ENCODE measurements at places on chromosomes 5 and 9.

DNA sequence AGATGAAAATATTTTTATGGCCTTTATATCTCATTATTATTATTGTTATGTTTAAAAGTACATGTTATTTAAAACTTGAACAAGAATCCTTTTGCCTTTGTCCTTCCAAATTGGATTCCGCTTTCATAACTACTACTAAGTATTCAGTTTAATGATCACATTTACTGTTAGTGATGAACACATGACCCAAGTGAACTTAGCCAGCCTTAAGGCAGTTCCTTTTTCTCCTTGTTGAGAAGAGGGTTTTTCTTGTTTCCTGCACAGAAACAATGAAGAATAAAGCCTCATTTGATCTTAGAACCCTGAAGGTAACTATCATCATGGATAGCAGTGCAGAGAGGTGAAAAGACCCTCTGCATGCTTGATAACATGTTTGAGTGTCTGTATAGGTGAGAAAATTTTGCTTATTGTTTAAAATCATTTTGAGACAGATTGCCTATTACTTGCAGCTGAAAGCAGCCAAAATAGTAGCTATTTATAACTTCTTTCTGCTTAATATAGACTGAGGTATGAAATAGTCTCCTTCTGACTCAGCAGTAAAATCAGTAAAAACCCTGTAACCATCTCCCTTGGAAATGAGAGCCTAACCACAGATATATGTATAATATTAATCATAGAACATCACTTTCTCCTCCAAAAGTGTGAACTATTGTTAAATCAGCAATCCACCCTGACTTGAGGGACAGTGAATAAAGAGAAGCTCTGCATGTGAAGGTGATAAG is 266.2 kb downstream of the SPATA31D1 start:
- no peak for DNase-seq

- no peak for DNase-seq
Measured at GRCh38 chr5:155040984-155041653, 27.6 kb downstream of the KIF4B start.

- DNase-seq = no peak
Measured at GRCh38 chr9:34431667-34432066, 26.7 kb downstream of the FAM219A start.

DNA sequence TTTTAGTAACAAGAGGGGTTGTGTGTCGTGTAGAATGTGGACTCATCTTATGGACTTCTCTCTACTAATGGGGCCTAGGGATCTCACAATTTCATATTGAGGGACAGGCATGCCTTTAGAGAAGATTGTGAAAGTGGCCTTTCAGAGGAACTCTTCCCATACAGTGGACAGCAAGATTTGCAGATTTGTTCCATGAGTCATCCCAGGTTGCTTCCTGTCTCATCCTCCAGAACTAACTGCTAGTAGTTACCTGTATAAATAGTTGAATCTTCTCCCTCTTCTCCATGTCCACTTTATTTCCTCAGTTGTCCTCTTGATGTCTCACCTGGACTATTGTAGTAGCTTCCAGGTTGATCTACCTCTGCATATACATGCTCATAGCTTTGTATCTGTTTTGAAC is 997.5 kb upstream of the CTNND2 start:
- DNase-seq = no peak

GRCh38 chr5:150107909-150108447 is 21.6 kb upstream of the CSF1R start:
- no peak for DNase-seq

DNA sequence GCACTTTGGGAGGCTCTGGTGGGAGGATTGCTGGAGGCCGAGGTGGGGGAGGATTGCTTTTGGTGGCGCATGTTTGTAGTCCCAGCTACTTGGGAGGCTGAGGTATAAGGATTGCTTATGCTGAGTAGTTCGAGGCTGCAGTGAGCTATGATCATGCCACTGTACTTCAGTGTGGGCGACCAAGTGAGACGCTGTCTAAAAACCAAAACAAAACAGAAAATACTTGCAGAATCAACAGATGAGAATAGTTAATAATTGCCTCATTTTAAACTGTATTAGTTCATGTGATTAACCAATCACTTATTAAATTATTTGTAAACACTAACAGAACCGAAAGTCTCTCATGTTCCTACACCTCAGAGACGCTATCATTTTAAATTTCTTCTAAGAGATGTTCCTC is 118.1 kb downstream of the CCDC171 start:
- DNase-seq = no peak

GRCh38 chr5:43110606-43111170 is 10.0 kb upstream of the ZNF131 start:
- no peak for DNase-seq

DNA sequence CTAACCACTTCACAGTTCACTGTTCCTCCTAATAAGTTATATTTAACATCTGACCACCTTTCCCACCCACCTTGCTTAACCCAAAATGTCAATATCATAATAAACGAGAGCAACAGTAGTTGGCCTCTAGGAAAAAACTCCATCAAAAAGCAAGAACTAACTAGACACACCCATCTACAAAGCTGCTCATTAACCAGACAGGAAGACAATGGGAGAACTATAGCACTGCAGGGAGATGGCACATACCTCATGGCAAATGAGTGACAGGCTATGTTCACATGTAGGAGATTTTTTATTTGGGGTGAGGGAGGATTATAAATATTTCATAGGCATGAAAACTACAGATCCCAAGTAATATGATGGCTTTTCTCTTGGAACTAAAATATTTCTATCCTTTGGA is 23.6 kb upstream of the CDK5RAP2 start:
- no peak for DNase-seq

- no peak for DNase-seq
Measured at GRCh38 chr5:91906494-91906893, 523.4 kb upstream of the ARRDC3 start.

DNA sequence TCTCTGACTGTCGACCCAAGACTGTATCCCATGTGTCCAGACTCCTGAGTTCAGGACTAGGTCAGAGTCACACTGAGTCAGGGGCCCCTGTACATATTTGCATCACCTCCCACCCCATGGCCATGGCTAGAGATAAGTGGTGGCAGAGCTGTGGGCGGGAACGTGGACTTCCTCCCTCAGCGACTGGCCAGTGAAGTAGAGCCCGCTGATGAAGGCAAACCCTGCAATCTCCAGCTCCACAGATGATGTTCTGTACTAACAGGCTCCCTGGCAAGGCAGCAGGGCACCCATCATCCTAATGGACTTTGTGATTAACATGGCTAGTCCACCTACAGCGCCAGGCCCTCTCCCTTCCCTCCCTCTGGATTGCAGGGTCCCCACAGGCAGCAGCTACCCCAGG is 110.5 kb upstream of the LRRTM2 start:
- no peak for DNase-seq

DNA sequence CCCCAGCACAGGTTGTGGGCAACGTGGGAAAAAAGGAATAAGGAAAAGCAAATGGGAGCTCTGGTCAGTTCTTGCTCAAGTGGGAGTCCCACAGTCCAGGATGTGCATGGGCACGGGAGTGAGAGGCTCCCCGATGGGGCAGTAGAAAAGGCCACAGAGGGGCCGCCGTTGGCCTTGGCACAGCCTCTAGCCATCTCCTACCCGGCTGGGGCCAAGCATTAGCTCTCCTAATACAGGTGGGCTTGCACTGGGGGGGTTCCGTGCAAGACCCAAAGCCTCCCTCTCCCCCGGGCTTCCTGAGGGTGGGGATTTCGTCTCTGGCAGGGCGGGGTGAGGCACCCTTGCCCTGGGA is 212.2 kb upstream of the MVB12B start:
- no peak for DNase-seq

DNA sequence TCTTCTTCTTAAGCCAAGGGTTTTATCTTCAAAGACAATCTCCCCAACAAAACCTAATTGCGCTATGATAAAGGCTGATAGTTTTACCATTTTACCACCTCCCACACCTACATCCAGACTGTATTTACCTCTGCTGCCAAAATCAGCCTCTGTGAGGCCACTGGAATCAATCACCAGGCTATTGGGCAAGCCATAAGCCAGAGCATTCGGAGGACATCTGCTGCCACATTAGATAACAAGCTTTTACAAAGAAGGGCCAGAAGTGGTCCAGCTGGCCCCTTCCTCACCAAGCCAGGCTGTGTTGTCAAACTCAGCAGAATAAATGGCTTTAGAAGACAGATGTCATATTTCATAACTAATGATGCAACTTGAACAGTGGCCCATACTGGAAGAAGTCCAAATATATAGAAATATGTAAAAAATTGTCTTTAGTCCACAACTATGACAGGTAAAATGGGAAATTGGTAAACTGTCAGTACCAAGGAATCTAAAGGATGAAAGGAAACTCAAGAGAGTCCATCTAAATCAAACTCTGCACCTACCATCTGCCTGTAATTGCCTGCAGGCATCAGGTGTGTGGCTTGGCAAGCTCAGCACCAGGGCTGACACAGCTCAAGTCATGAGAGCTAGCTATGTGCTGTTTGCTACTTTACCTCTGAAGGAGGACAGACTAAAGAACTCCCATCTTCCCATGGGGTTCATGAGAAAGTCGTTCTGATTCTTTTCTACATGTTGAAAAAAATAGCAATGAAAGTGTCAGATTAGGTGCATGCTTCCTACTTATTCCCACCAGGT is 16.1 kb downstream of the SLC45A2 start:
- DNase-seq = no peak

- DNase-seq = no peak
Measured at GRCh38 chr5:65892801-65893200, 33.6 kb upstream of the ERBIN start.

DNA sequence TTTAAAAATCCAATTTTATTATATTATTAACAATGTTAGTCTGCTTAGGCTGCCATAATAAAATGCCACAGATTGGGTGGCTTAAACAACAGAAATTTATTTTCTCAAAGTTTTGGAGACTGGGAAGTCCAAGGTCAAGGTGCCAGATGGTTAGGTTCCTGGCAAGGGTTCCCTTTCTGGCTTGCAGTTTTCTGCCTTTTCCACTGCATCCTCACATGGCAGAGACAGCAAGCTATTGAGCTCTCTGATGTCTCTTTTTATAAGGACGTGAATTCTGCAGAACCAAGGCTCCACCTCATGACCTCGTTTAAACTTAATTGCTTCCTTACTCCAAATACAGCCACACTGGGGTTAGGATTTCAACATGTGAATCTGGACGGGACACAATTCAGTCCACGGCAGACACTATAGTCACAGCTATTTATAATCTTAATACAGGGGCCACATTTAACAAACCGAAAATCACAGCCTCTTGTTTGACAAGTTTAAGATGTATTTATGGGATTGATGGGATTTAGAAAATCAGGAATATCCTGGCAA is 174.9 kb upstream of the PUM3 start:
- no peak for DNase-seq

DNA sequence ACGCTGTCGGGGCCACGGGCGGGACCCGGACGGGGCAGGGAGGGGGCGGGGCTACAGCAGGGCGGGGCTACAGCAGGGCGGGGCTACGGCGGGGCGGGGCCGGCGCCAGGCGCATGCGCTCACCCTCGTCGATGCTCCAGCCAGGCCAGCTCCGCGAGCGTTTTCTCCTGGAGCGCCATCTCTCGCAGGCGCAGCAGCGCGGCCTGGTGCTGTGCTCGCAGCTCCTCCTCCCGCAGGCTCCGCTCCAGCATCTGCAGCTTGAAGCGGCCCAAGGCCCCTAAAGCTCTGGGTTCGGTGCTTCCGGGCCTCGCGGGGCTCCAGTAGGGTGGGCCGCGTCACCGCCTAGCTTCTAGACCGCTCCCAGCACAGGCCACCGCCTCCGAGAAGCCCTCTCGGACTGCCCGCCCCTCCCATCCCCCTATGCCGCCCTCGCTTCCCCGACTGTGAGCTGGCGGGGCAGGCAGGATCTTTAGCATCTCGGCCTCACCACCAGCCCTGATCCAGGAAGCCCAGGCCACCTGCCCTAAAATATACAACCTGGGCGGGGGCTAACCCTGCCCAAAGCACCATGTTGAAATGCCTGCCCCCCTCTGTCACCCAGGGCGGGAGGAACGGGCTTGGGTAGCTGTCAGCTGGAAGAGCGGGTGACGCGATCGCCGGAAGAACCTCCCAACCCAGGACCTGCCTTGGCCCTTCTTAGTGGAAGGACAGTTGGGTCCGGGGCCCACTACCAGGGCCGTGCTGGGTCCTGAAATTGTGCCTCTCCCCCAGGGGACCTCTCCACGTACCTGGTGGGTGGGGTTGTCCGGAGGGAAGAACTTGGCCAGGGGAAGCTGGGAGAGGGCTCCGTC is 21.9 kb upstream of the QSOX2 start:
- DNase-seq = peak; percentile 72

DNA sequence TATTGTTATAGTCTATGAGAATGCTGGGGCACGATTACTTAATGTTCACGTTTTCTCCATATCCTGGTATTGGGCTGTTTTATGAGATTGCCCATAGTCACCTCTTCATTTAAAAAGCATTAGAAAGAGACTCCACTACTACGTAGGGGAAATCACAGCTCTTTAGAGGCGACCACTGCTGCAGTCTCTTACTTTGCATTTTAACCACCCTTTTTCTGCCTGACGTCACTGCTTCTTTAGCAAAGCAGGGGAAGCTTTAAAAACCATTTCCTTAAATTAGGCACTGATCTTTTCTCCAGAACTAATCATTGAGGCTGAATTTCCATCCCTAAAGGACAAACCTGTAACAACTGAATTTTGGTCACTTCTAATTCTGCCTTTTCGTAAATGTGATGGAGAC is 38.9 kb downstream of the ZNF608 start:
- no peak for DNase-seq

DNA sequence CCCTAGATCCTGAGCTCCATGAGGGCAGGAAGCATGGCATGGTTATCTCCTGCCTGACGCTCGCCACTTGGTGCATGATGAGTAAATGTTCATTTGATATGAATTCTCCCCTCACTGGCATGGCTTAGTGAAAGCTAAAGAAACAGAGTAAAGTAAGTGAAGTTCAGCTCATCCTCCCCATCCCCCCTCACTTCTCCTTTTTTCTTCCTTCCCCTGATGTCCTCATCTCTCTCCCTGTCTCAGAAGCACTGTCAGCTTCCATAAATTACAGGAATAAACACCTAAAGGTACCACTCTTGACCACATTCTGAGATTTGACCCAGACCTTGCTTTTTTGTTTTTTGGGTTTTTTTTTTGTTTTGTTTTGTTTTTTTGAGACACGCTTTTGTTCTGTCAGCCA is 73.3 kb downstream of the SNX18 start:
- no peak for DNase-seq

GRCh38 chr5:140795259-140795641 is 598 bp downstream of the PCDHA2 start:
- no peak for DNase-seq

DNA sequence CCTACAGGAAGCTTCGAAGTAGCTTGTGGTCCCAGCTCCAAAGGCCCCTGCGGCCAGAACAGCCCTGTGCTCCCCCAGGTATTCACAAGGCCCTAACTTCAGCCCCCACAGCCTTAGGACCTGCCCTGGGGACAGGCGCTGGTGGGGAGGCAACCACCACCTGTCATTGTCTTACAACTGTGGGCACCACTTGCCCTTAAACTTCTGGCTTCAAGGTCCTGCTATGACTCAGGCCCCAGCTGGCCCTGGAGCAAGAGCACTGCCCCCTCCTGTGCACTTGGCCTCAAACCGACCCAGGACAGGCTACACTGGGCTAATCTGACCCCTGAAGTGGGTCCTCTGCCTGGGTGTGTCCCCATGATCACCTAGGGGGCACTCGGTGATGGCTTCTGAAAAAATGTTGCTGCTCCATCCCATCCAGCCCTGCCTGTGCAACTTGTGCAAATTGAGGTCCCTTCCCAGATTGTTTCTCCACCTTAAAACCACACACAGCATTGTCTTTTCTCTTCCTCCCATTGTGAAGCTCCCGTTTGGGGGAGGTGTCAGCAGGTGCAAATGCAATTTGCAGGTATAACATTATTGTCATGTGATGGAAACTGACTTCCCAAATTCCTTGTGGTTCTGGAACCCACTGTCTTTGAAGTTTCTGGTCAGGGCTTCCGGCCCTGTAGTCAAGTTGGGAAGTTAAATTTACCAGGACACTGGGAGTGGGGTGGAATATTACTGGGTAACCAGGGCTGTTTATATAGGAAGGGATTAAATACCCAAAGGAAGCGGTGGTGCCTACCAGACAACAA is 1.1 kb upstream of the PROB1 start:
- no peak for DNase-seq

Data from stimulated activated CD4-positive, alpha-beta T cell treated with anti-CD3 and anti-CD28 coated beads, Interleukin-1b, Interleukin-23, amount 100 ng/mL, for 1 hour (primary cell).